Renal cortical epithelial cell (primary cell): ENCODE measurements at places on chromosomes 16 and 17.

GRCh38 chr16:51399908-51400670 lies 249.0 kb upstream of the SALL1 start:
- no peak for DNase-seq

DNA sequence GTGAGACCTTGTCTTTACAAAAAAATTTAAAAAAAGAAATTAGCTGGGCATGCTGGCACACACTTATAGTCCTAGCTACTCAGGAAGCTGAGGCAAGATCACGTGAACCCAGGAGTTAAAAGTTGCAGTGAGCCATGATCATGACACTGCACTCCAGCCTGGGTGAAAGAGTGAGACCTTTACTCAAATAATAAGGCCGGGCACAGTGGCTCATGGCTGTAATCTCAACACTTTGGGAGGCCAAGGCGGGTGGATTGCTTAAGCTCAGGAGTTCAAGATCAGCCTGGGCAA lies 11.5 kb upstream of the RIPOR1 start:
- no peak for DNase-seq

GRCh38 chr17:29368926-29369325 lies 21.2 kb upstream of the TAOK1 start:
- no peak for DNase-seq

DNA sequence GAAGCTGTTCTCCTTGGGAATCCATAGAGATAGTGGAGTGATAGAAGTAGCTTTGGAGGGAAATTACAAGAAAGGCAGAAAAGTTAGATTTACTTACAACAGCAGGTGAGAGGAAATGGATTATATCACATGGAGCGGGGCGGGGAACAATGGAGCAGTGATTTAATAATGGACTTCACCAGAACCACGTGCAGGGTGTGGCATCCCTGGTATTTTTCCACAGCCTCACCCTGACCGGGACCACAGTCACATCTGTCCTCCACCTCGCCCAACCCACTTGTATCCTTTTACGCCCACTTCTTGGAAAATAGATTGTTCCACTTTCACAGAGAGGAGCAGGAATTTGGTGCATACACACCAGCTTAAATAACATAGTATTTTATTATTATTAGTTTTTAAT lies 15.9 kb upstream of the CYB5B start:
- DNase-seq, result no peak

GRCh38 chr17:7775051-7775450 lies 57.5 kb downstream of the DNAH2 start:
- no peak for DNase-seq

GRCh38 chr17:10737168-10737622 lies 7.4 kb upstream of the TMEM220 start:
- peak; percentile 83 for DNase-seq

GRCh38 chr17:20934288-20934687 lies 108.5 kb downstream of the USP22 start:
- no peak for DNase-seq

GRCh38 chr16:23486480-23486879 lies 23.8 kb downstream of the GGA2 start:
- no peak for DNase-seq

- DNase-seq, result no peak
These were observed 110.5 kb downstream of the PMP22 start for GRCh38 chr17:15154618-15155017.

GRCh38 chr16:84058664-84059063 lies 16.1 kb upstream of the SLC38A8 start:
- no peak for DNase-seq

- DNase-seq, result peak; percentile 10
These were observed 551.9 kb upstream of the CA10 start for GRCh38 chr17:52710363-52710901.

DNA sequence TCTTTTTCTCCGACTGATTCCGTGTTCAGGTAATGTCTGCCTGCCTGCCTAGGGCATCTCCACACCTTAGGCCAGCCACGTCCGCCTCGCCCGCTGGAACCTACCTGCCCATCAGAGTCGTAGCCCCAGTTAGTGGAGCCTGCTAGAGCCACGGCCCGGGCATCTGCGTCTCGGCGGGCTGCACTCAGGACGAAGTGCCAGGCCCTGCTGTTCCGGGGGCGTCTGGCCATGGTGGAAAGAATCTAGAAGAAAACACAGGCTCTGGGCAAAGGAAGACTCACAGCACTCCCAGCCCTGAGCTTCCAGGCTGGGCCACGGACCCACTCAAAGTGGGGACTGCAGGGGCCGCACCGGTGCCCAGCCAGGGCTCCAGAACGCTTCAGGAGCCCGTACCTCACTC lies 1.1 kb downstream of the SPSB3 start:
- no peak for DNase-seq

- no peak for DNase-seq
These were observed 103.4 kb downstream of the FOXL1 start for GRCh38 chr16:86681757-86682106.

DNA sequence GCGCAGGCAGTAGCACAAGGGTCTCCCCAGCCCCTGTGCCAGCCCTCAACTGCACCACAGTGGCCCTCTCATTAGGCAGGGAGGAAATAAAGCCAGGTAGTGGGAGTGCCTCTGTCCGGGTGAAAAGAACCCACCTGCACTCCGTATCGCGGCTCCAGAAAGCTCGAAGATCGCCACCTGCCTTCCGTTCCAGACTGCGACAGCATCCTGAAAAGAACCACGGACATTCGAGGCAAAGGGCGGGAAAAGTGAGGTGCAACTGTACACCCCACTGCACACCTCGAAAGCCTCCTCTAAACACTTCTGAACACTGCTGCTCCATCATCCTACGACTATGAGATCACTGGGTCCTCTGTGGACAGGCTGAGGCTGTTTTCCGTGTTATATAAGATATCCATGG lies 28.7 kb downstream of the IFT140 start:
- DNase-seq, result no peak

DNA sequence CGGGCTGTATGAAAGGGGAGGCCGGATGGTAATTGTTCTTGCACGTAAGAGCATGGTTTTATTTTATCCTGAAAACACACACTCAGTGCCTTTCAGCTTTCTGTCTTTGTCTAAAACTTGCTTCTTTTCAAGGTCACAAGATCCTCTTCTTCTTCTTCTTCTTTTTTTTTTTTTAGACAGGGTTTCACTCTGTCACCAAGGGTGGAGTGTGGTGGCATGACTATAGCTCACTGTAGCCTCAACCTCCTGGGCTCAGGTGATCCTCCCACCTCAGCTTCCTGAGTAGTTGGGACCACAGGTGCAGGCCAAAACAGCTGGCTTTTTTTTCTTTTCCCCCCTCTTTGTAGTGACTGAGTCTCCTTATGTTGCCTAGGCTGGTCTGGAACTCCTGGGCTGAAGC lies 15.9 kb upstream of the ZNF629 start:
- DNase-seq, result no peak

DNA sequence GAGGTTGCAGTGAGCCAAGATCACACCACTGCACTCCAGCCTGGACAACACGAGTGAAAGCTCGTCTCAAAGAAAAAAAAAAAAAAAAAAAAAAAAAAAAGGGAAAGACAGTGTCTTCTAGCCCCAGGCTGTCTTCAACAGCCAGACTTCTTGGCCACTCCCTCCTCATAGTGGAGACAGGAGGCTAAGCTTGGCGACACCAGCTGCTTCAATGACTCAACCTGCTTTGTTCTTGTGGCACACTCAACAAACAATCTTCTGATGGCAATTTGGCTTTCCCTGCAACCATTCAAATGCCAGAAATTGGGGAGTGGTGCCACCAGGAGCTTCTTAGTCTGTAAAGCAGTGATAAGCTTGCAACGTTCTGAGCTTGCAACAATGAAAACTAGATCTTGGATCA lies 290.4 kb upstream of the DYNLRB2 start:
- DNase-seq, result no peak

- DNase-seq, result no peak
These were observed 68.6 kb downstream of the TMEM100 start for GRCh38 chr17:55654022-55654421.
